ENCODE measurements at places on chromosomes 3 and 15.

- no peak for DNase-seq
These were observed 387.6 kb upstream of the CBLB start for GRCh38 chr3:106256249-106256957.

GRCh38 chr15:74345051-74345450, 22.4 kb downstream of the CYP11A1 start:
- peak; percentile 50 for DNase-seq

DNA sequence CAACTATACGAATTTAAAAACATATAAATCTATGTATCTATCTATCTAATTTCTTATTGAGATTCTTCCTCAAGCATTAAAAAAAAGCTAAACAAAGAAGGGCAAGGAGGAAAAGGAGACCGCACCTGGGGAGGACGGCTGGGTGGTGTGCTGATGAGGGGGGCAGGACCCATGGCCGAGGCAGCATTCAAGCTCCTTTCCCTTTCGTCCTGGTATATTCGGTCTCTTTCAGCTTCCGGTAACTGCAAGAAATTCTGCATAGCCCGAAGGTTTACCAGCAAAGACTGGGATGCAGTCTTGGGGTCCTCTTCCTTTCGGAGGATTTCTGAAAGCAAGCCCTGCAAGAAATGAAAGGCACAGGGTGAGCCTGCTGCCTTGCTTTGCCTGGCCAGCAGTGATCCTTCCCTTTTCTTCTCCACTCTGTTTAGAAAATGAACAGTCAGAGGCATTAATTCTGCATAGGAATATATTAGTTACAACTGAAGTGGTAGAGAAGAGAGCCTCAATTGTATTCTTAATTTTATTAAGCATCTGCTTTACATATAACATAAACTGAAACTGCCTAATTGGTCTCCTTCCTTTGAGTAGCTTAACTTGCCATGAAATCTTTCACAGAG, 38.8 kb downstream of the SATB1 start:
- DNase-seq, result no peak

DNA sequence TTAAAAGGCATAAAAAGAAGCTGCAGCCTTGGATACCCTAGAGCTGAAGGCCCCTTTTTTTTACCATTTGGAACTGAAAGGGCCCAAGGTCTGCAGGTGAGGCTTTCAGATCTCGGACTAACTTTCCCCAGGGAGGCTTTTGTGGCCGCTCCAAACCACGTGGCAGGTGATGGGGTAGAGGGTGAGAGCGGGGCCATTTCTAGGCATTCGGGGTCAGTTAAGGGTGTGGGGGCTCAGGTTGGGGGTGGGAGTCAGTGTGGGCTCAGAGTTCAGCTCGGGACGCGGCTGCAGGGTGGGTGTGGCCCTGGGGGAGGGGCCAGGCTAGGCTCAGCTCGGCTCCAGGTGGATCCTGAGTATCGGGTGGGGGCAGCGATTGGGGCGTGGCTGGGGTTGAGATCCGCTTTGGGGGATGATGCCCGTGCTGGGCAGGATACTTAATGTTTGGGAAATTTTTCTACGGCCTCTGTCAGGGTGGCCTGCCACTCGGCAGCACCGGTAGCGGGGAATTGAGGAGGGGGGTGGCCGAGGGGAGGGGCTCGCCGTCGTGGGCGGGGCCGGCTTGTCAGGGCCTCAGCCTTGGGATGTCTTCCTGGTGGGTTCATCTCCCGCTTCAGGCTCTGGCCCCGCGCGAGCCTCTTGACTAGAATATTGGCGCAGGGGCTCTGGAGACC, 2.5 kb downstream of the KLF13 start:
- peak; percentile 53 for DNase-seq

DNA sequence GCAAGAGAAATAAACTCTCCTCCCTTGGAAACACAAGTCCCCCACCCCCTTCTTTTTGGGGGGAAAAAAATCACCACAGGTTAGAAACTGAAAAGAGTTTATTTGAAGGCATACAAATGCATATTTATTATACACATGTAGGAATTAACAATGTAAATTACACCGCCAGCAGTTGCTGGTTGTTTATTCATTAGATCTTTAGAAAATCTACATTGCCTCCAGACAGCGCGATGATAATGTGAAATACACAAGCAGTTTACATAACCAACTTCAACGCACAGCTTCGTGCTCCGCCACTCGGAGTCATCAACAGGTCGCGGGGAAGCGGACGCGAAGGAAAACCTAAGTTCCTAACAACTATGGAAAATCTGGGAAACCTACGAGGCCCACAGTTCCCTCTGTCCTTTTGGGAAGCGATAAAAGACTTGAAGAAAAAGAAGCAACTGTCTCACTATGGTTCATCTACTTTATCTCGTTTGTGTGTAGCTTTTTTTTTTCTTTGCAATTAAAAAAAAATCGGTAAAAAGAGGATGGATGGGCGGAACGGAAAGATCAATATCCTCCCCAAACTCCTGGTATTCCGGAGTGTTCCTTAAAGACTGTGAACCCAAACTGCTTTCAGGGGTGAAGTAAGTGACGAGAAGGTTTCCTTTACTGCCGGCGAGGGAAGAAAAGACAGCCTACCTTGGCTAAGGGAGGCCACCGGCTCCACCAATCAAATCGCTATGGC, 8.4 kb upstream of the FOXB1 start:
- DNase-seq, result no peak

DNA sequence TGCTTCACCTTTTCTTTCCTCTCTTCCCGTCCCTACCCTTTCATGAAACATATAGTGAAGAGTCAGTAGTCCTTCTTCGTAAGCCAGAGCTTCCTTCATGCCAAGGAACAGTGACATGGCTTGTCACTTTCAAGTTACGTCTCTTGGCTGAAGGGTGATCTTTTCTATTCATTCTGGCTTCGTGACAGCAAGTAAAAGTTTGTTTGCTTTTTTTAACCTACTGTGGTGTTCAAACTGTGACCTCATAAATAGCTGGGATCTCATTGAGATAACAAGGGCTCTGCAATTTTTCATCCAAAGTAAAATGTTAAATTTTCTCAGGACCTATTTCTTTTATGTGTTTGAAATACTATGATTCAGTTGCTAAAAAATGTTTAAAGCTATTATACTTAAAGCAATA, 10.5 kb downstream of the CDIN1 start:
- DNase-seq, result no peak

- no peak for DNase-seq
These were observed 130.3 kb downstream of the NR1I2 start for GRCh38 chr3:119912220-119912619.

GRCh38 chr3:84487296-84487695, 471.5 kb upstream of the CADM2 start:
- no peak for DNase-seq

GRCh38 chr3:196087906-196088305, 6.0 kb upstream of the TFRC start:
- DNase-seq, result no peak

GRCh38 chr3:159174715-159175692, 373.1 kb downstream of the MFSD1 start:
- DNase-seq, result no peak

DNA sequence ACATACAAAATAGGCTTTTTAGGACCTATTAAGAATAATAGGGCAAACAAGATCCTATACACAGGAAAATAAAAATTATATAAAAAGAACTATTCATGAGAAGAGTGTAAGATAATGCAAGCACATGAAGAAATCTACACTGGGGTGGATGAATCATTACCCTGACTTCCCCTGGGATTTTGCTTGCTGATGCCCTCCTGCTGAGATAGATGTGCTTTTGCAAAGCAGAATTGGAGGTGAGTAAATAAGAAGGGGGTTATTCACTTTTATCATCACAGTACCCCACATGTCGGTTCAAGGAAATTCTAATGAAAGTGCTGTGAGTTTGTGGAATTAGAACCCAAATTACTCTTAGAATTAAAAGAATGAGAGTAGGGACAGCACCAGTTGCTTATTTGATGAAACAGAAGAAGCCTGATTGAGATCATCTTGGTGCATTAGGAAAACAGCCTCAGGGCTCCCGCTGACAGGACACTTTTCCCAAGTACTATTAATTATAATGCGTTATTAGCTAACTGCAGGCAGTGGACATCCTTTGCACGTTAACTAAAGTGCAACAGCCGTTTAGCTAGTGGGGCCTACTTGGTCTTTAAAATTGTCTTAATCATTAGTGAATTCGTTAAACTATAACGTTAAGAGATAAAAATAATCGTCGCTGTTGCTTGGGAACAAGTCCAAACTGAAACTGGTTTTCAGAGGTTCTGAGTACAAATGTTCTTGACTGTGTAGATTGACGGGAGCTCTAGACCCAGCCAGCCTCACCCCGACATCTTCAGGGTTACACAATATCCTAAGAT, 48.4 kb downstream of the SLC2A2 start:
- no peak for DNase-seq

DNA sequence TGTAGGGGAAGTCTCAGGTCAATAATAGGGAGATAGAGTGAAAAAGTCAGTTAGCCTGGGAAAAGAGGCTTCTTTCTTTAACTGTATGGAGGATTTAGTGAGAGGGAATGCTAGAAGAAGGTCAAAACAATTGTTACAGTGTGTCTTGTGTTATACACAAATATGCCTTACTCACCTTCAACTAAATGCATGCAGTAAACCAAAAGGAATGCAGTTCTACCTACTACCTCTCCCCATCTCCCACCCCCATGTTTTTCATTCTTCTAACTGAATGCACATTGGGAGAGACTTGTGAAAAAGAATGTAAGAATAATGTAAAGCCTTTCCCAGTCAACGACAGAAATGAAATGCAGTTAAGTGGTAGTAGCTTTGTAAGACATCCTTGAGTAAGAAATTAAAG, 33.8 kb downstream of the CCDC66 start:
- no peak for DNase-seq

GRCh38 chr15:77616072-77616471, 16.6 kb downstream of the LINGO1 start:
- no peak for DNase-seq

GRCh38 chr3:69422751-69423150, 36.9 kb upstream of the FRMD4B start:
- DNase-seq, result no peak

DNA sequence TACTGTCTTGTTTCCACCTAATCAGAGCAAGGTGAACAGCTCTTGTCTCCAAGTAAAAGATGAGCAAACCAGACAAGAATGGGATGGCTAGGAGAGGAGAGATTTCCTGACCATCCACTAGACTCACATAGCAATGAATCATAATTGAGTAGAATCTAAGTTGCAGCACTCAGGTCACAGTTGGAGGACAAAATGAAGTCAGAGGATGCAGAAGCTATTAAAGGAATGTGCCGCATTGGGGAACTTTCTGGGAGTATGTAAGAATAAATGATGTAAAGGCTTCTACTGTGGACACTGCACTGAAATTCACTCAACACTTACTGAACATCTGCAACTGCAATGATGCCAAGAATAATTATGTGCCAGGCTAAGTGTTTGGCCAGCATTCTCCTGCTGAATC, 217.4 kb upstream of the WNT5A start:
- no peak for DNase-seq

GRCh38 chr15:81766829-81767475, 278.9 kb downstream of the MEX3B start:
- no peak for DNase-seq

DNA sequence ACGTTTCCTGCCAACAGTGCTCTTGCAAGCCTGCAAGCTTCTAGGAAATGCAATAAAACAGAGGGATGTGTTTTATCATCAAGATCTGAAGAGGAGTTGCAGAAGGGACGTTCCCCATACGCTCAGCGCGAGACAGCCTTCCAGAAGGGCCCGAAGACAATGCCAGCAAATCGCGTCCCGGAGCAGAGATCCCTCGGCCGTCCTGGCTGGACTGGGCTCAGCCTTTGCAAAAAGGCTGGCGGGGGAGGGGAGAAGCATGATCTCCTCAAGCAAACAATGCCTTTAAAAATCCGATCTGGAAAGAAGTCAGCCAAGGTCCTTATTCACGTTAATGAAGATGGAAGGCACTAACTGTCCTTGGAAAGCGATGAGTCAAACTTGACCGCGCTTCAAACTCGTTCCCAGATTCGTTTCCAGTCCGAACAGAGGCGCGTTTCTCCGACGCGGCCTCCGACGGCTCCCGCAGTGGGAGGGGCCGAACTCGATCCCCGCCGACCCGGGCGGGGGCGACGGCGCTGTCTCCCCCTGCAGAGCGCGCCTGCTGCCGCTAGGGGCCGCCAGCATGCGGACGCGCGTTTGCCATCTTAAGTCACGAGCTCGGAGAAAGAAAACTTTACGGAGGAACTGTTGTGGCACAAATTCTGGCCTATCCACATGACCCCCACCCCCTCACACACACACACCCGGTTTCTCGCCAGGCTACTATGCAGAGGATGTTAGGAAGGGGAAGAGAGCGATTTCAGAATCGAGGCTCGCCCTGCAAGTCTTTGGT, 5.5 kb downstream of the BCL6 start:
- DNase-seq, result peak; percentile 84
